Erythroblast (primary cell): ENCODE measurements at places on chromosomes 3 and 15.

DNA sequence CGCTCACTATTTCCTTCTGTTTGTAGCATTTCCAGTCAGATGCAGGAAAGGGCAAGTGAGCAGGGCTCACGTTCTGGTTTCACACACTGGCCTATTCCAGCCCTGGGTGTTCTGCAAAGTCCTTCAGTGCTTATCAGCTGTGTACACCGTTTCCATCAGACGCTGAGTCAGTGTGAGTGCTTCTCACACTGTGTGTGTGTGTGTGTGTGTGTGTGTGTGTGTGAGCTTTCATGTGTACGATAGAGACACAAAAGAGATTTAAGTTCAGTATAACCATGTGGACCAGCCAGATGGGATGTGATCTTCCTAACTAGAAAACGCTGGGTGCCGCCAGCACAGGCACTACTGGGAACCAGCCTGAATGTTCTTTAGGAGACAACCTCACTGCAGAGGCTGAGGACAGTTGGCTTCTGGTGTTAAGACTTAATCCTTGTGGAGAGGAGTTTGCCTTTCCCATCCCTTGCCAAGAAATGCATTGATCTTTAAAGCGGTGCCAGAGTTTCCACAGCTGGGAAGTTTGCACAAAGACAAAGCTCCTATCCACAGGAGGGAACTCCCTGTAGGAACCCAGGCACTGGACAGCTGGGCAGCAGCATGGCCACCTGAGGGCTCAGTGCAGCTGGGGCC, 3.9 kb upstream of the CHSY1 start:
- DNase-seq: peak; percentile 92

DNA sequence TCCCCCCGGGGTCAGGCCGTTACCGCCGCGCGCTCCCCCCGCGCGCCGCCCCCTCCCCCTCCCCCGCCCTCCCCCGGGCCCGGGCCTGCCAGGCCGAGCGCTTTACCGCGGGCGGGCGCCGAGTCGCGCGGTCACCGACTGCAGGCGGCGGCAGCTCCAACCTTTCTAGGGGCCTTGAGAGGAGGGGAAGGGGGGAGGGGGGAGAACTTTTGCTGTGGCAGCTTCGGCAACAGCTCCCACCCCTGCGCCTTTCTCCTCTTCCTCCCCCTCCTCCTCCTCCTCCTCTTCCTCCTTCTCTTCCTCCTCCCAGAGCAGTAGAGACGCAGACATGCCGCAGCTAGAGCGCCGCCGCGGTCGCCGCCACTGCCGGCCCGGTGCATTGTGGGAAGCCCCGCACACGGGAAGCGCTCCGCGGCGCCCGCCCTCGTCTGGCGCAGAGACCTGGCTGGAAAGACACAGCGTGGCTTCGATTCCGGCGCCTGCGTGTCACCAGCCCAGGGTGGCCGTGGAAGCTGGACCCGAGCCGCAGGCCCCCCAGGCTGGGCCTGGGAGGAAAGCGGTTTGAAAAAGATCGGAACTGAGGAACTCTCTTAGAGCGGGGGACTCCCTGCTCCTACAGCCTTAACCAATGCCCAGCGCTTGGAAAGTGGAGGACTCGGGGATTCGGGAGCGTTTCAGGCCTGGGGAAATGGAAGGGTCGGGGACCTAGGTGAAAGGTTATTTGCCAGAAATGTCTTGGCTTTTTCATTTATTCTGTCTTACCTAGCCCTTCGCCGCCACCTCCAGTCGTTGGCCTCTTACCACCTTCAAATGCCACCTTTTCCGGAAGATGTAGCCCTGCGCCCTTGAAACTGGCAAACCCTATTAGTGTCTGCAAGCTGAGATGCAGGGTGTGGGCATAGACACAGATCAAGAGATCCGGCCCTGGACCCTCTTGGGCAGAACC, at the start of gene ZNF148:
TSS of gene ZNF148 (minus strand) at position 330 of the 946 bp plus-strand sequence. CDS start 61,685 bp downstream, outside the sequence.
- DNase-seq: peak; percentile 94

DNA sequence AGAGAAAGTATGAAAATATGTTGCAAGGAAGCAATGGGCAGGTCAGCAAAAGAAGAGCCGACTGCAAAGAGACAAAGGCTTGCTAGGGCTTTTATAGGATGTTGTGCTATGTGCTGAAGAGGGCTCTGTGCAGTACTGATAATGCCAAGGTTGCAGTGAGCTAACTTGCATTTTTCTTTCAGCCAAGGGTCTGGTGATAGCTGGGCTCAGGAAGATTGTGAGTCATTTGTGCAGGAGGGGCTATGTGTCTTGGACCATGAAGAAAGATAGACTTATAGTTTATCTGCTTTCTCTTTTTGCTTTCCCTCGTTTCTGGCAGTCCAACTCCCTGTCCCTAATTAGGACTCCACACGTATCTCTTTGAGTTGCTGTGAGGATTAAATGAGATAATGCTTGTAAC, 64.5 kb upstream of the LRIG1 start:
- peak; percentile 8 for DNase-seq

GRCh38 chr3:12681943-12682390, 18.1 kb upstream of the RAF1 start:
- no peak for DNase-seq

GRCh38 chr15:70259028-70259424, 161.3 kb upstream of the TLE3 start:
- peak; percentile 47 for DNase-seq

DNA sequence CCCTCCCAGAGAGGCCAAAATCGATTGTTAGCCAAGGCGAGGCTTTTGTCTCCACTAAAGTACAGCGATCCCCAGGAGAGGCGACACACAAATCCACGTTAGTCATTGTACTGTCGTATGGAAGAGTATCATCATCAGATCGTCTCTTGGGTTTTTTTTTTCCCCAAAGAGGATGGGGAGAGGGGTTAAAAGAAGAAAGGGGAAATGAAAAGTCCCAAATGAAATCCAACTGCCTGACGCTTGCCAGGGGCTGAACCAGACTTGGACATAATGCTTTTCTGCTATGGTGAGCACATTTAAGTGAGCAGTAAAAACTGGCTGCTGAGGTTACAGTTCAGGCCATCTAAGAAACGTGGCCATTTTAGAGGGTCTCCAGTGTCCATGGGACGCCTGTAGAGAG, 37.9 kb upstream of the CTSH start:
- DNase-seq: no peak

DNA sequence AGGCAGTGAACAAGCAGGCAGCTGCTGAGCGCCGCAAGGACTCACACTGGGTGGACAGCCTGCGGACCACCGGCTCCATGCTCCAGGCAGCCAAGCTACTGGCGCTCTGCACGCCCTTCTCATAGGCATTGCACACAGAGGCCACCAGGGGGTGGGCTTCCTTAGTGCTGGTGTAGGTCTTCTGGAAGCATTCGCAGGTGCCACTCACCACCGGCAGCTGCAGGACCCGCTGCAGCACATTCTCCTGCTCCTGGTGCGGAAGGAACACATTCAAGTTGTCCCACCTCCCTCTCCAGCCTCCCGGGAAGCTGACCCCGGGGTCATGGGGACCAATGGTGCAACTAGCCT, 6.0 kb downstream of the PLIN1 start:
- peak; percentile 49 for DNase-seq

DNA sequence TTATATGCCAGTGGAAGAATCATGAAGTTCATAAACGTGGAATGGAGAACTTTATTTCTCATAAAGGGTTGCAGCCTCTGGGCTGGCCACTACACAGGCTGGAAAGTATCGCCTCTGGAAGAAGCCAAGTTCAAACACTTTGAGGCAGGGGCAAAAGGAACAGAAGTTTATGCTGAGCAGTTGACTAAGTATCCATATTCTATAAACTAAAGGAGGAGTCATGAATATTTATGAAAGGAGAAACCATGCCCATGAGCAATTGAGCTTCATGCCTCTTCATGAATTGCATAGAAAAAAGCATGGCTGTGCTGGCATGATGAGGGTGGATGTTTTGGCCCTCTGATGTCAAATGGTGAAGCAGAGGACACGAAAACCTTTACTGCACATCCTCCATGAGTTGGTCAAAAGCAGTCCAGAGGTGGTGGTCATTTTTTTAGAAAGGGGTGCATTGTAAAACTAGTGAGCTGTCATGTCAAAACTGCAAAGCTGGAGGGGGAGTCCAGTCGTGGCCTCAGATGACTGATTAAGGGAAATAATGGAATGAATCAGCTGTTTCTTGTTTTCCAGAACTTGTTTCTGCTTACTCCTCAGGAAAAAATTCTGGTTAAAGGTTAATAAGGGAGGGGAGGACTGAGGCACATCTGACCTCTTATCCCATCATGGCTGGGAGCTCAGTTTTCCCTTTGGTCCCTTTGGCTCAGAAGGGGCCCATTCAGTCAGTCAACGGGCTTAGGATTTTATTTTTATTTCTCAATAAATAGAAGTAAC, 276.7 kb downstream of the CHL1 start:
- no peak for DNase-seq

DNA sequence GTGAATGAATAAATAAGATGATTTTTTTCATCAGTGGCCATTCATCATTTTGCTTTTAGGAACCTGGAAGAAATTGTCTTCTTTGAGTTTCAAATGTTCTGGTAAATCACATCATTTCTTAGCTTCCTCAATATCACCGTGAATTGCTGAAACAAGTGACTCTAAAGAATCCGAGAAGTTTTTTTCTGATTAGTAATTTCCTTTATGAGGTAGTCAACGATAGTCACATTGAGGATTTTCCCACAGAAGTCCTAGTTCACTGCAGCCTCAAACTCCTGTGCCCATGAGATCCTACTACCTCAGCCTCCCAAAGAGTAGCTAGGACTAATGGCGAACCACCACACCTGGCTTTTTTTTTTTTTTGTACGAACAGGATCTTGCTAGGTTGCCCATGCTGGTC, 3.6 kb upstream of the TMPRSS7 start:
- DNase-seq: no peak

DNA sequence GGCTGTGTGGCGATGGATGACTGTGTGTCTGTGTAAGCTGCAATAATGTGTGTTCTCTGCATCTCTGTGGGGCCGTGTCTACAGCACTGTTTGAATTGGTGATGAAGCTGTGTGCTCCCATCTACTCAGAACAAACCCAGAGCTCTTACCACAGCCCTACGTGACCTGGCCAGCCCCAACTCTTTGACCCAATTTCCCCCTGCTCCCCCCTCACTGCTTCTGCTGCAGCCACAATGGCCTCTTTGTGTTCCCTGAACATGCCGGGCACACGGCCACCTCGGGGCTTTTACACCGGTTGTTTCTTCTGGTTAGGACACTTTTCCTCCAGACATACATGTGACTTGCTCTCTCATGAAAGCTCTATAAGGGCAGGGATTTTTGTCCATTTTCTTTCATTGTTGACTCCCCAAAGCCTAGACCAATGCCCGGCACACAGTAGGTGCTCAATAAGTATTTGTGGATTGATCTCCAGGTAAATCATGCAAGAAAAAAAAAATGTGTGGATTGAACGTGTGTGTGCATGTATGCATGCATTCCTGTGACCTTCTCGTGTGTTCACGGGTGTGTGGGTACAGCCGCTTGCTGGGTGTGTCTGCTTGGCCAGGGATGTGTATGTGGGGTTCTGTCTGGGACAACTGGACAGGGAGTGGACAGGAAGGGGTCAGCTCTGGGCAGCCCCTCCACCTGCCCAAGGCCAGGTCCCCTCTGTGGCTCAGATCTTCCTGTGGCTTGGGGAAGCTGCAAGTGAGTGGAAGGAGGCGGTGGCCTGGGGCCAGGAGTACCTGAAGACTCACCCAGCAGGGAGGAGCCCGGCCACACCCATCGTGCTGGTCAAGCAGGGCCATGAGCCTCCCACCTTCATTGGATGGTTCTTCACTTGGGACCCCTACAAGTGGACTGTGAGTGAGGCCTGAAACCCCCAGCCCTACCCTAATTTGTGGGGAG, 14.8 kb downstream of the VILL start:
- DNase-seq: no peak

DNA sequence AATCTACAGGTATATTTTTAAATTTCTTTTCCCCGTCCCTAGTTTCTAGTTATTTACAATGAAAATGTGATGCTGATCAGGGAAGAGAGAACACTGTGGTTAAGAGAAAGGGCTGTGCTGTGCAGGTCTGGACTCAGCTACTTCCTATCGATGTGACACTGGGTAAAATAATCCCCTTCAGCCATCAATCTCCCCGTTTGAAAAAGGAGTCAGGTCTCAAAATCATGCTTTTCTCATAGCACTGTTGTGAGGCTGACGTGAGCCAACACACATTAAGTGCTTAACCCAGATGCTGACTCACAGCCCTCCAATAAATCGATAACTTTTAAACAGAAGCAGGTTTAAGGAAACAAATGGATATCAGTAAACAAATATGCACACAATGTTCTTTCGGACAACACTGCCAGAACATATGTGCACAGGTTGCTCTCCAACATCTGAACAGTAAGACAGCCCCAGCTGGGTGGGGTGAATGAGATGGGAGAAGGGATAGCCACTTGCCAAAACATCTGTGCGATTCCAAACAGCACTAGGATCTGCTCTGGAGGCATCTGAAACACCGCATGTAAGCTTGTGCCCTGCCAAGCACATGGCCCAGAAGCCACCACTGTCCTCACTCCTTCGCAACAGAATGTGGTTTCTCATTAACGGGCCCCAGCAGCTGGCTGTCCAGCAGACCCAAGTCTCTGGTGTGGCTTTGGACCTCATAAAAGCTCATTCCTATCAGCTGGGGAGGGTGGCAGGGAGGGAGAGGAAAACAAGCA, 143.2 kb upstream of the PRICKLE2 start:
- no peak for DNase-seq

GRCh38 chr3:45962033-45962432, 18.8 kb downstream of the CXCR6 start:
- no peak for DNase-seq

DNA sequence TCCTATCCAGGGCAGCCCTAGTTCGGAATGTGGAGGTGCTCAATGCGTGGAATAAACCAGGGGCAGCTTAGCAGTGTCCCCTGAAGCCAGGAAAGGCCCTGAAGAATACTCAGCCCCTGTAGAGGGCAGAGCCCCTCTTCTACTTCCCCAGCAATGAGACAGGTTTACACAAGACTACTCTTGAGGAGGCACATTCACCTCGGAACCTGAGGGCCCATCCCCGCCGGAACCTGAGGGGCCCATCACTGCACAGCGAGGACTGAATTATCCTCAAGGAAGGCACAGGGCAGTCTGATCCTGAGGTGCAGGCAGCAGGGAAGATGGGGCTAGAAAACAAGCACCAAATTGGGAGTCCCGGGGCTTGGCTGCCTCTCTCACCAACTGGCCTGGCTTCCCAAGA, 22.2 kb downstream of the CCDC13 start:
- no peak for DNase-seq

DNA sequence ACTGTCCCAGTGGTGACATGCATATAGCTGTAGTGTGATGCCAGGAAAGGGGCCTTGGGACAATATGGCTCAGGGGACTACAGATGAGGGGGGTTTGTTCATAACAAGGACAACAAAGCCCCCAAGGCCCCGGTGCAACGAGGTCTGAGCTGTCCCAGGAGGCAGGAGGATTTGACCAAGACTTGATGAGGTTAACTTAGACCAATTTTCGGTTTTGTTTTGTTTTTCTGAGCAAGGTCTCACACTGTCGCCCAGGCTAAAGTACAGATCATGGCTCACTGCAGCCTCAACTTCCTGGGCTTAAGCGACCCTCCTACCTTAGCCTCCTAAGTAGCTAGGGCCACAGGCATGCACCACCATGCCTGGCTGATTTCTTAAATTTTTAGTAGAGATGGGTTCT, 23.8 kb downstream of the EFCAB12 start:
- DNase-seq: no peak

- DNase-seq: no peak
Measured at GRCh38 chr3:101375586-101375985, 55.2 kb upstream of the IMPG2 start.
